Anterior cingulate cortex (tissue), 58 donors: ENCODE measurements at places on chromosomes 12 and 14.

DNA sequence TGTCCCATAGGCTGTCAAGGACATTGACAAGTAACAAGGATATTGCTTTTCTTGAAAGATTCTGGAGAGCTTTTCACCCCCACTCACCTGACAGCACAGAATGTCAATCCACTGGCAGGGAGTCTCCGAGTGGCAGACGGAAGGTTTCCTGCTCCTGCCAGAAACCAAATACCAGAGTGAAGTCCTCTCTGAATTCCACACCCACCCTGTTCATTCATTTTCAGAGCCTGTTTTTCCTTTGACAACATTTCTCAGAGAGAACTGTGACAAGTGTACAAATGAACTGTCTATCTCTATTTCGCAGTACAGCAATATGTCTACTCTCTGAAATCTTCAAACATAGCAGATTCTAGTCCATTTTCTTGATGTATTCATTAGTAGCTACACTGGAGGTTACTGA lies 26.2 kb upstream of the BICD1 start:
- no peak for DNase-seq

DNA sequence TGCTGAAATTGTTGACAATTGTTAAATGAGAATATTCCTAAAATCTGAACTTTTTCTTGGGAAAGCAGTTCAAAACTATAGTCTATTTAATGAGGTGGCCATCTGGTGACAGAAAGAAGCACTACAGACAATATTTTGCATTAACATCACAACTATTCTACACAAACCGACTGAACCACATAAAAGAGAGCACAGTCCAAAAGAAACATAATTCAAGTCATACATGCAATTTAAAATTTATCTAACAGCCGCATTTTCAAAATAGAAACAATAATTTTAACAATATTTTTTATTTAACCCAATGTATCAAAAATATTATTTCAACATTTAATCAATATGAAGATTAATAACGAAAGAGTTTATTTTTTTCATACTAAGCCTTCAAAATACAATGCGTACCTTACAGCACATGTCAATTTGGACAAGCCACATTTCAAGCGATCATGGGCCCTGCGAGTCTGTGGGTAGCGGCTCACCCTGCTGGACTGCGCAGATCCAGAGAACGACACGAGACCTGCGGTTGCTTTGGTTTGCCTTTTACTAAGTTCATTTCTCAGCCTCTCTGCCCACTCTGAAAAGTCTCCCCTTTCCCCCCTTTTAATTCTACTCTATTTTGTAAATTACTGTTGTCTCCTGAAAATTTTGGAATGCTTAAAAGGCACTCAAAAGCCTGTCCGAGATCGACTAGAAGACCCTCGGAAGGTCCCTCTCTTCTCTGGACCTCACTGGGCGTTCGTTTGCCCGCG lies 947 bp upstream of the LRRC9 start:
- DNase-seq: peak; percentile 3

- DNase-seq: no peak
These were observed 1.5 kb upstream of the AMN start for GRCh38 chr14:102920998-102921304.

- DNase-seq: no peak
These were observed 23.5 kb downstream of the BHLHE41 start for GRCh38 chr12:26101350-26101734.

DNA sequence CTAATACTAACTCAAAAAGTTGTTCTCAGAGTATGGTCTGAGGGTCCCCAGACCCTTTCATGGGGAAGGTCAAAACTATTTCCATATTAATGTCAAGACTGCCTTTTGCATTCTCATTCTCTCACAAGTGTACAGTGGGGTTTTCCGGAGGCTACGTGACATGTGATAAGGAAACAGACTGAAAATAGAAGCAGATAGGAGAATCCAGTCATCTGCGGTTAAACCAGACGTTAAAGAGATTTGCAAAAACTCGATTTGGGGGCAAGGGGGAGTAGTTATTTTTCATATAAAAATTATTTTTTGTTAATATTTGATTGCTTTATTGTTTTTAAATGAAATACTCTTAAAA lies 1.0 kb upstream of the NAP1L1 start:
- DNase-seq: no peak

GRCh38 chr14:77489041-77489440 lies 9.6 kb downstream of the ISM2 start:
- no peak for DNase-seq

DNA sequence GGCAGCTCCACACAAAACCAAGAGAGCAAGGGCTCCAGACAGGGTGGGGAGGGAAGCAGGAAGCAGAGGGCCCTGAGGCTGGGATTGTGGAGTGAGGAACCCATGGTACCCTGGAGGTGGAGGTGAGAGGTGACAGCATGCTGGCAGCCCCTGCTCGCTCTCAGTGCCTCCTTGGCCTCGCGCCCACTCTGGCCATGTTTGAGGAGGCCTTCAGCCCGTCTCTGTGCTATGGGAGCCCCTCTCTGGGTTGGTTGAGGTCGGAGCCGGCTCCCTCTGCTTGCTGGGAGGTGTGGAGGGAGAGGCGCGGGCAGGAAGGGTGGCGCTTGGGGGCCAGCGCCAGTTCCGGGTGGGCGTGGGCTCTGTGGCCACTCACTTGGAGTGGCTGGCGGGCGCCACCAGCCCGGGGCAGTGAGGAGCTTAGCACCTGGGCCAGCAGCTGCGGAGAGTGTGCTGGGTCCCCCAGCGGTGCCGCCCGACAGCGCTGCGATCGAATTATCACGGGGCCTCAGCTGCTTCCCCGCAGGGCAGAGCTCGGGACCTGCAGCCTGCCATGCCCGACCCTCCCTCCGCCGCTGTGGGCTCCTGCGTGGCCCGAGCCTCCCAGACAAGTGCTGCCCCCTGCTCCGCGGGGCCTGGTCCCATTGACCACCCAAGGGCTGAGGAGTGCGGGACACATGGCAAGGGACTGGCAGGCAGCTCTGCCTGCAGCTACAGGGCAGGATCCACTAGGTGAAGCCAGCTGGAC lies 196.0 kb downstream of the DACT1 start:
- no peak for DNase-seq

DNA sequence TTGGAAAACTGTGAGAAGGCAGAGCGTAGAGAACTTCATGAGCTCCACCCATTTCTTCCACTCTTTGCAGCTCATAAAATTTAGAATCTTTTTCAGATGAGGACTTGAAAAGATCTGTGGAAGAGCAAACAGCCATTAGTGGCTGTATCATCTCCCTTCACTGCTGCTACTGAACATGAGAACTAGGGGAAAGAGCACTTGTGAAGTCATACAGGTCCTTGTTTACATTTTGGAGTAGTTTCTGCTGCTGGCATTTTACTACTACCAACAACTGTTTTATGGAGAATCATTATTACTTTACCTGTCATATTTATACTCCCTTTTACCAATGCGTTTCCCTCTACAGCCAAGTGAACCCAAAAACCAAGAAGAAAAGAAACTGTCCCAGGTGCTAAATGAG lies 41.0 kb downstream of the RPGRIP1 start:
- no peak for DNase-seq

GRCh38 chr14:90617961-90618360 lies 198.3 kb downstream of the TTC7B start:
- DNase-seq: no peak

- DNase-seq: no peak
These were observed 2.7 kb upstream of the NFKBIA start for GRCh38 chr14:35407306-35407630.

- no peak for DNase-seq
These were observed 48.6 kb downstream of the SH2B3 start for GRCh38 chr12:111454311-111454710.

- DNase-seq: no peak
These were observed 21.9 kb upstream of the FSCB start for GRCh38 chr14:44529026-44529425.

DNA sequence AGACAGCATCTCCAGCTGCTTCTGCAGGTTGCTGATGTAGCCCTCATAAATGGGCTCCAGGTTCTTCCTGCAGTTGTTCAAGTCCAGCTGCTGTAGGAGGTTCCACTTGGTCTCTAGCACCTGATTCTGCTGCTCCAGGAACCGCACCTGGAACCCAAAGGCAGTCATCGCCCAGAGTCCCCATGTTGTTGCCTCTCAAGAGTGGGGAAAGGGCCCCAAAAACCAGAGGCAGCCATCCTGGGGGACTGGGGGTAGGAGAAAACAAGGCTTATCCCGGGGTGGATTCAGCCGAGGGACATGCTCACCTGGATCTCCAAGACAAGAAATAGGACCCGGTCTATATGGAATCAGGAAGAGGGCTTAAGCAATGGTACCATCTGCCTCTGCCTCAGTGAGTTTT lies 2.3 kb downstream of the KRT72 start:
- no peak for DNase-seq

GRCh38 chr14:75491376-75491978 lies 30.8 kb upstream of the BATF start:
- DNase-seq: no peak

- DNase-seq: no peak
These were observed 176.3 kb upstream of the GSC start for GRCh38 chr14:94946244-94946643.

DNA sequence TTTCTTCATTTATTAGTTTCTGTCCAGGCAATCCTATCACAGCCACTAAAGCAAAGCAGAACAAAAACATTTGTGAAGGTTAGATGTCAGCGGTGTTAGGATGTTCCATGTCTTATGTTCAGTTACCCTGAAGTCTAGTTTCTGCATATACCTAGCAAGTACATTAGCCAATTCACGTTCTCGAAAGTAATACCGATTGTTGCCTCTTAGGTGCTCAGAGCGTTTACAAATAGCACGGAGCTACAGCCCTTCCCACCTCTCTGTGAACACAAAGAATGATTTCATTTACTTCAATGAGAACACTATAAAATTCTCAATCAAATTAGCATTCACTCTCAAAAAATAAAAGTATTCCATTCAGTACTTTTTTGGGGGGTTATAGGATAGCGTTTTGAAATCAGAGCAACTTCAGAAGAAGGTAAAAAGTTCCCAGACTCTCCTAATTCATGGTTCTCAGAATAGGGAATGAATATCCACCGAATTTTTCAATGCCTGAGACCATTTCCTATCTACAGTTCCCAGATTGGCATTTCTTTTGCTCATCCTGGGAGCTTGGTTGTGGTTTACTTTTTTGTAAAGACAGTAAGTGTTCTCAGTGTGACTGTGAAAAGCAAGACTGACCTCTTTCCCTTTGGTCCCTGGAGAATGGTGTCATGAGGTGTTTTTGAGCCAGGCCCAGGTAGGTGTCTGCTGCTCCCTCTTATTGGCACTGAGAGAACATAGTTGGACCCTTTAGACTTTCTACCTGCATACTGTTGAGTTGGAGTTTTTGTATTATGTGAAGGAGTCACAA lies 488.0 kb upstream of the RGS6 start:
- no peak for DNase-seq

DNA sequence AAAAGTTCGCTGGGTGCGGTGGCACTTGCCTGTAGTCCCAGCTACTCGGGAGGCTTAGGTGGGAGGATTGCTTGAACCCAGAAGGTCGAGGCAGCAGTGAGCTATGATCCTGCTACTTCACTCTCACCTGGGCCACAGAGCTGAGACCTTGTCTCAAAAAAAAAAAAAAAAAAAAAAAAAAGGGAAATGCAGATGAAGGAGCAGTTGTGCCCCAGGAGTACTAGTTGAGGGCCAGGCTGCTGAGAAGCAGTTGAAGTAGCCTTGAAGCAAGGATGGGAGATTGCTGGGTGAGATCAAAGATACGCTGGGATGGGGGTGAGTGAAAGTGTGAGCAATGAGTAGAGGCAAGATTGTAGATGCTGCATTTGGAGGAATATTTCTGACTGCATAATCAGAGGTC lies 93.4 kb upstream of the DNM1L start:
- DNase-seq: no peak

GRCh38 chr14:77409131-77409533 lies 14.2 kb downstream of the NOXRED1 start:
- no peak for DNase-seq

- DNase-seq: no peak
These were observed 70.8 kb upstream of the TMCC3 start for GRCh38 chr12:94721173-94721572.

DNA sequence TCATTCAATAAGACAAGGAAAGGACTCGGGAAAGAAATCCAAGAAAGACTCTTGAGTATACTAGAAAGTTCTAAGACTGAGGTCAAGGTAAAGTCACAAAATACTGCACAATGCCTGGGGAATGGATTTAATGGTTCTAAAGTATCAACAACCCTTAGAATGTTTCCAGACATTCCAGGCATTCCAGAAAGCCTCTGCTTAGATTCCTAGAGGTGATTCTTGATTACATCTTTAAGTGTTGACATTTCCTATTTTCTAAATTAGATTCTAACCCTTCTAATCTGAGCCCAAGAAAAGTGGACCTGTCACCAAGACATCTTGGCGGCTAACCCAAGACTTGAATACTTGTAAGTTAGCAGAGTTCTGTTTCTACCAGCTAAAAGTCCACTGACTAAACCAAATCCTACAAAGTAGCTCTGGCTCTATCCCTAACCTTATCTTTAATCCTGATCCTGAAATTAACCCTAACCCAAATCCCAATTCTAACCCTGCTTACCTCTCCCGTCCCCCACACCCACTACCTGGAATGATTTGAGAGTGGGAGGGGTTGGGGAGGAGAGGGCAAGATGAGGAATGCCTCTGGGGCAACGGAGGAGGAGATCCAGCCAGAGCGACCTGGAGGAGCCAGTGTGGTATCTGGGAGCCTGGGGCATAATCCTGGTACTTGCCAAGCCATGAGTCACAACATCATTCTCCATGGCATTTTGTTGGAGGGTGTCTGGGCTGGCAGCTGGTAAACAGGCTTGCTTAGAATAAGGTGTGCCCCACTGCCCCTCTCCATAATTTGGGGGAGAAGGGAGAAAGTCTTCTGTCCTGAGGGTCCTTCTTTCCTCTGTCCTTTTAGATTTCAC lies 93.4 kb upstream of the HOXC13 start:
- DNase-seq: no peak
